GM06990 (cell line): ENCODE measurements at places on chromosomes 5 and 9.

DNA sequence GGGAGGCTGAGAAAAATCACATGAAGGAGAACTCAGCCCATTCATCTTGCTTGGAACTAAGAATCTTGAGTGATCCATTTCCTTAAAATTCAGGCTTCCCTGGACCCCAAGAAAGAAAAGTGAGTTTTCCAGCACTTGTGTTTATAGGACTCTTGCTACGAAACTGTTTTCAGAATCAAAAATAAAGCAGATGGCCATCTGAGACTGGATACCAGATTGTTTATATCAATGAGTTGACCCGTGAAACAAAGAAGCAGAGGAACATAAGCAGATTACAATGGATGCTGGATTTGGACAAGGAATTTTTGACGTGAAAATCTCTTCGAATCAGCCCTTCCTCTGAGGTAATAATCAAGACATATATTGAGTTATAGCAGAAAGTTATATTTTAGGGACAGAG, 223.2 kb downstream of the SYK start:
- DNase-seq, result no peak

DNA sequence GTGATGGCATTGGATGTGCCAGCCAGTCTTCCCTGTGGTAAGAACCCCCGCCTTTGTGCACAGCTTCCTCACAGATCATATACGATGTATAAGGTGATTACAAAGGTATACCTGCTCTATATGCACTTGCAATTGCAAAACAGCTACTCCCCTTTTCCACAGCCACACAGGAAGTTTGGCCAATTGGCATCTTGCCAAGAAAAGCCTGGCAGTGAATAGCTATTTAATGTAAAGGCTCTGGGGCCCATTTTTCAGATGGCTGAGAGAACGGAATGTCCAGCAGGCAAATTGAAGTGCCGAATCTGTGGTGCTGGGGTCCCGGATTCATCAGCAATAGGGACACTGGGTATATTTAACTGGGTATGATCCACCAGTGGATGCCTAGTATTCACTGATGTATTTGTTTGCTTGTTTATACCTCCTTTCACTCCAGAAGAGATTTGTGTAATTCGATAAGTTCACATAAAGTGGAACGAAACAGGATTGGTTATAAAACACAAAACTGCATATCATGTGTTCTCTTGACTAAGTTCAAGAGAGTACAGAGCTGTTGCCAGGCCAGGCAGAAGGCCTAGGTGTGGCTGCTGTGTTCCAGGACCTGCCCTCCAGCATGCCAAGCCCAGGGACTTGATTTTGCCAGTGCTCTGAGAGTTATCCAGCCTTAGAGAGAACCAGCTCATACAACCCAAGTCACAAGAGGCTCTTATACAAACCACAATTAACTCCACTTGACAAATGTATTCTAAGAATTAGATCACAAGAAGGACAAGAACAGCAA, 27.7 kb upstream of the GABRP start:
- no peak for DNase-seq

- no peak for DNase-seq
Observed at GRCh38 chr5:59607138-59607765, 286.3 kb downstream of the PDE4D start.

DNA sequence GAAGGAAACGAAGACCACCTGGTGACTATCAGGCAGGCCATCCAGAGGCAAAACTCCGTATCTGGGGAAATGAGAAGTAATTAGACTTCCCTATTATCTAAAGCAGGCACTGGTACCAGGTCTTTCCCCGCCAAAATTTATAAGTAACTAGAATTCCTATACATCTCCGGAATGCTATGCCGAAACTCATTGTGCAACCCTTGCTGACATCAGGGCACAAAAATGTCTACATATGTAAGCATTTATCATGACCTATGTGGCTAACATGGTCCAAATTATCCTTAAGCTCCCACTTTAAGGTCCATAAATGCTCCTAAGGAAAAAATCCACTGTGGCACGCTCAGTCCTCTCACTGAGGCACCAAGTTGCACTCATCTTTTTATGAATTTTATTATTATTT, 17.8 kb downstream of the ACTL7B start:
- DNase-seq, result no peak

GRCh38 chr9:5441043-5441442, 3.3 kb upstream of the PLGRKT start:
- no peak for DNase-seq

DNA sequence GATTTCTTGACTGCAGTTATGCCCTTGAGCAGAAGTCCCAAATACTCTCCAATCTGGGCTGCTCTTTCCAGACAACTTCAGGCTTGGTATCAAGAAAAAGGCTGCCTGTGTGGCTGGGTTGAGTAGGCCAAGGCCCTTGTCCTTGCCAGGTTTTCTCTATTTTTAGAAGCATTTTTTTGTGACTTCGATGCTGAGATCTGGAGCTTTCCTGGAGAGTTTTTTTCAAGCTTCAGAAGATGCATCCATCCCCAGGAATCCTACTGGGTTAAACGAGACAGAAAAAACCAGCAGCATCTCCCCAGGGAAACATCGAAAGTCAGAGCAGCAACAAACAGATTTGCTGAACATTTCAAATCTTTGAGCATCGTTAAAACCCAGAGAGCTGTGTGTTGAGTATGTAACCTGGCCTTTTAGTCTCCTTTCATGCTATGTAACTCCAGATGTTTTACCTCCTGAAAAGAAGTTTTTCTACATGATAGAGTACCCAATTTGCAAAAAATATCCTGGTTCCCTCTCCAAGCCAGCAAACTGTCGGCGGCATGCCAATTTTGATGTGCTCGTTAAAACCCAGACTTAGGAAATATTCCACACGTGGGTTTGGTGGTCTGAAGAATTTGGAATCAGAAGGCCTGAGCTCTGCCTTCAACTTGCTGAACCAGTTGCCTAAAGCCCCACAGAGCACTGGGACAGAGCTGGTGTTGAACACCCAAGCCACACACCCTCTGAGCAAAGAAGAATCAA, 98.1 kb upstream of the ALDH1B1 start:
- DNase-seq, result no peak

DNA sequence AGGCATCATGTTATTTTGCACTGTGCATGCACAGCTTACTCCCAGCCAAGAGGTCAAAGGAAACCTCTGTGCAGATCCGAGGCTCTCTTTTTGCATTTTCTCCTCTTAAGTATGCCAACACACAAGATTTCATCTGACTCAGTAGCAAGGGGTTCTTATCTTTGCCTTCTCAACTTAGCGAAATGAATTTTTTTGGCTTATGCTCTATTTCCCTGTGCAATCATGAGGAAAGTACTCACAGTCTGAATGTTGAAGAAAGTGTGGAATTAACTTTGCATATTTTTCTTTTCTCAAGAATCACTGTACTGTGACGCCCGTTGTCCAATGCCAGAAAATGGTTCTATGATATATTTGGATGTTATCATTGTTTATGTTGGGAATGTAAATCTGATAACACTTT, 173.5 kb upstream of the FBXL7 start:
- no peak for DNase-seq

DNA sequence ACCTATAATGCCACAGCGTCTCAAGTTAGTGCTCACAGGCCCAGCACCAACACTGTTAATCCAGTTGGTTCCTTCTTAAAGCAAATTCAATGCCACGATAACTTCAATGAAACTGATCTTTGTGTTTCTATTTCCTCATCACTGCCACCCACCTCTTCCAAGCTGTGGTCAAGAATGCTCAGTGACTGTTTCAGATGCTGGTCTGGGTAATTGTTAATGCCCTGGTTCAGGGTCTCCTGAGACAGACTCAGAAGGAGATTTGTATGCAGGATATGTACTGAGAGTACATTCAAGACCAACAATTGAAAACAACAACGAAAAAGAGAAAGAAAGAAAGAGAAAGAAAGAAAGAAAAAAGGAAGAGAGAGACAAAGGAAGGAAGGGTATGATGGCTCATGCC, 505.3 kb downstream of the TLE4 start:
- DNase-seq, result no peak

DNA sequence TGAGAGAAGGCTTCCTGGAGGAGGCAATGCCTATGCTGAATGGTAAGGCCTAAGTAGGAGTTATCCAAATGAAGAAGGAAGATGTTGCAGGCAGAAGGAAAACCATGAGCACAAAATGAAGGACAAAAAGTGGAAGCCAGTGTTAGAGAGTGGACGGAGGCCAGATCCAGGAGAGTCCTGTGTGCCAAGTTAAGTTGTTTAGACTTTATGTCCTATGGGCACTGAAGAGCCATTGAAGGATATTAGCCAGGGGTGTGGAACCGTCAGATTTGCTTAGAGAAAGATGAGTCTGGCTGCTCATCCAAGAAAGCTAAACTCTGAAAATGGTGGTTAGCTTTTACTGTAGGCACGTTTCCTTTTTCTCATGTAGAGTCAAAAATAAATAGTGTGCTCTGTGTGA, 254.7 kb downstream of the ADAMTSL1 start:
- no peak for DNase-seq

- no peak for DNase-seq
Observed at GRCh38 chr9:672851-673250, 168.6 kb upstream of the DMRT1 start.

- DNase-seq, result no peak
Observed at GRCh38 chr9:92170848-92171247, 55.6 kb upstream of the SPTLC1 start.

DNA sequence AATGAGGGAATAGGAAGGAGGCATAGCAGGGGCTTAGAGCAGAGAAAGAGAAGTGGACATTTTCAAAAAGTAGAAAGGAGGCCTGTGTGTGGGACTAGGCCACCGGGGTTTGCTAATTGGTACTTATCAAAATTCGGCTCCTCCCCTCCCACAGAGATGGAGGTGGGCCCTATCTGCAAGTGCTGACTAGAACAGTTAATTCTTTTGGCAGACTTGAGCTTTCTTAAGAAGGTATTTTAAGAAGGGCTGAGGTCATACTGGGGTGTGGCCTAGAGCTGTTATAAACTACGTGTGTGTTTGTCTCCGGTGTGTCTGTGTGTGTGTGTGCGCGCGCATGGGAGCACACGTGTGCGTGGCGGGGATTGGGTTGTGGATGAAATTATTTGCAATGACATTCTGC, 1086.5 kb downstream of the EFNA5 start:
- no peak for DNase-seq

- DNase-seq, result no peak
Observed at GRCh38 chr5:85077581-85077980, 692.9 kb upstream of the EDIL3 start.
